NCI-H748 treated with DMSO at 0.1 percent for 48 hours (cell line): ENCODE measurements at places on chromosomes 16 and 17.

GRCh38 chr17:7295230-7296180 lies 1.1 kb upstream of the YBX2 start:
- no peak for DNase-seq

DNA sequence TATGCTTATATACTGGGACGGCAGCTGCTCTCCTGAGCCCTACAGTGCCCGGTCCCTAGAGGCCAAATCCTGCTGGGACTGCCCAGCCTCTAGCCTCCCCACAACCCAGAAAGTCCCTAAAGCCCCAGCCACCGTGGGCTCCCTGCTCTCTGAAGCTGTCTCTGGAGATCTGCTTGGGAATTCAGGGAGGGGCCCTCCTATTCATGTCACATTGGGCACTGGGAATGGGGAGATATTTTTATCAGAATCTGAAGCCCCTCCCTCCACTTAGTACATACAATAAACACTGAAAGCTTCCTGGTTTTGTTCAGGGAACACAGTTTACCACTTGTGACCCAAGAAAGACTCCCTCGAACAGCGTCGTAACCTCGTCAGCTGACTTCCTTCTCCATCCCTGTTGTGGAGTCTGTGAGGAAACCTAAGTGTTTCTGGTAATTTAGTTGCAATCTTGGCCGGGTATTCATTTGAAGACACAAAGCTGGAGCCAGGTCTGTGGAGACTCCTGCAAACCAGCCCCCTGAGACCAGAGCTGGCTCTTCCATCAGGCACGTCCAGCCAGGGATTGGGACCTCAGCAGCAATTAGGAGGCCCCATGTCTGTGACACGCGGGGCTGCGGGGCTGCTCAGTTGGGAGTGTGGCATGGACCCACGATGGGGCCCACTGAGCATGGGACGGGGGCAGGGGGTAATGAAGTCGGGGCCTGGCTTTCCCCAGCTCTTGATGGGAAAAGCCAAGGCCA lies 38.5 kb downstream of the PGS1 start:
- no peak for DNase-seq

DNA sequence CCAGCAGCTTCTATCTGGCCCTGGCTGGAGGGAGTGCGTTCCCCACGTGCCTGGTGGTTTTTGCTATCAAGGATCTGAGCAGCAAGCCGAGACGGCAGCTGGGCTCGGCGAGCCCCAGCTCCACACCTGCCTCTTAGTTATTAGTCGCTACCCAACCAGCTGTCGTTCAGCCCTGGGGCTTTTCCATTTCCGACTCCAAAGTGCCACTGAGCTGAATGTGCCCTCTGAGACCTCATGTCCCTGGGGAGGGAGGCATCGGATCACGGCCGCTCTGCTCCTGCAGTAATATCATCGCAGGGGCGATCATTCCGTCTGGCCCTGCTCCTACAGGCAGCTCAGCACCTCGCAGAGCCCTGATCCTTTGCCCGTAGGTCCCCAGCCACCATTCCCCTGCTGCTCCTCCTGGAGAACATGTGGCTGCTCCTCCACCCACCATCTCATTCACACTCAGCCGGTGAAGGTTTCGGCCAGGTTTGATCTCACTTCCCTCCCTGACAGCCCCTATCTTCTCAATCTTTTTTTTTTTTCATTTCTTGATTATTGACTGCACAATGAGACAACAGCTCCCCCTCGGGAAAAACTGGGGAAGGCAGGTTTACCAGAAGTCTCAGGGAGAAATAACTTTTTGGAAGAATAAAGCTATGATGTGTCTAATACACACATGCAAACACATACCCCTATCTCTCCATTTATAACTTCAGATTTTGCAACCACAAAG lies 86.7 kb downstream of the ZFHX3 start:
- no peak for DNase-seq

GRCh38 chr16:72098936-72099335 lies 5.3 kb downstream of the DHX38 start:
- no peak for DNase-seq
